Calu3 (cell line): ENCODE measurements at places on chromosomes 5 and 9.

- H3K4me3 ChIP-seq, result no peak overlapping the region
- no peak overlapping the region for H3K27ac ChIP-seq
- H3K27me3 ChIP-seq, result peaks cover 16% of the 10 kb centered on the region
- H3K36me3 ChIP-seq, result no peaks in the 10 kb centered on the region
- H3K4me1 ChIP-seq, result no peaks in the 10 kb centered on the region
These were observed 252.3 kb upstream of the SLC24A2 start for GRCh38 chr9:20040991-20041696.

DNA sequence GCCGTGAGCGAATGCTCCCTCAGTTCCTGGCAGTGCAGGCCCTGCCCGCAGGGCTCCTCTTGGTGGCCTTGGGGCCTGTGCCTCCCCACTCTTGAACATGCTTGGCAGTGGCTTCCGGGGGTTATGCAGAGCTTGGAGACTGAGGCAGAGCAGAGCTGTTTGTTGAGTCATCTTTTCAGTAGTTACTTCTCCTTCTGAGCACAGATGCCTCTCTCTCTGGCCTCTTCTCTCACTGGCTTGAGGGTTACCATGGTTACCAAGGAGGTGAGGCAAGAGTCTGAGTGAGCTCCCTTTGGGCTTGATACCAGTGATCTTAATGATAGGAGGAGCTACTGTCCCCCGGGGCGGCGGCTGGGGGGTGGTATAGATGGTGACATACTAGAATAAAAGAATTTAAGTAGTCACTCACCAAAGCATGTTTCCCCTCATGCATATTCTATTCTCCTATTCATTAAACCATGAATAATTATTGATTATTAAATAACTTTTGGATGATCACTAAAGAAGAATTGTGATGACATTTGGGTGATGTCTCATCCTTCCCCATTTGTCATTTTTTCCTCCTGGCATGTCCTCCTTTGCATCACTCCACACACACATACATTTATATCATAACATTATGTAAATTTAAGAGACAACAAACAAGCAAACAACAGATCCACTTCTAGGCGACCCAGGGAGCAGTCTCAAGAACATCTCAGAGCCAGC is 111.1 kb downstream of the ARHGAP26 start:
- no peak overlapping the region for H3K27ac ChIP-seq
- no peak for DNase-seq

GRCh38 chr5:4013106-4013898 is 417.7 kb downstream of the IRX1 start:
- no peaks in the 10 kb centered on the region for H3K27me3 ChIP-seq
- no peaks in the 10 kb centered on the region for H3K4me1 ChIP-seq
- no peaks in the 10 kb centered on the region for H3K36me3 ChIP-seq
- no peak overlapping the region for H3K27ac ChIP-seq
- DNase-seq, result no peak

DNA sequence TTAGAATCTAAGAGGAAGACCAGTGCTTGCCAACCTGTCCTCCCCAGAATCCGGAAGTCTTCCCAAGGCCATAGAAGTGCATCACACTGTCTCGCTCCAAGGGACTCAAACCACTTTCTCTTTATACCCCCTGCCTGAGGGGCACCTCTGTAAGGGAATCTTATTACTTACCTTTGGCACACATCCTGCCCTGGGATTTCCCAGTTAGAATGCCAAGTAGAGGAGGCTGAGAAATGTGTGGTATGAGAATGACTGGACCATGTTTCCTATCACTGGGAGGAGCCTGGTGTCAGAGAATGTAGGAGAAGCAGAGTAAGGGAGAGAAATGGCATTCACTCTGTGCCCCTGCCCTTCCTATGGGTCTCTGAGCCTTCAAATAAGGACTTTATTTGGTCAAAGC is 85.8 kb downstream of the AOPEP start:
- H3K27me3 ChIP-seq, result no peaks in the 10 kb centered on the region
- H3K4me1 ChIP-seq, result peaks cover 37% of the 10 kb centered on the region
- H3K27ac ChIP-seq, result peak overlapping the region; percentile 85
- H3K36me3 ChIP-seq, result peaks cover 9% of the 10 kb centered on the region

GRCh38 chr9:103789686-103790085 is 304.4 kb upstream of the SMC2 start:
- no peaks in the 10 kb centered on the region for H3K36me3 ChIP-seq
- H3K4me1 ChIP-seq, result no peaks in the 10 kb centered on the region
- no peak overlapping the region for H3K4me3 ChIP-seq
- H3K27ac ChIP-seq, result no peak overlapping the region
- DNase-seq, result no peak
- H3K27me3 ChIP-seq, result no peaks in the 10 kb centered on the region

DNA sequence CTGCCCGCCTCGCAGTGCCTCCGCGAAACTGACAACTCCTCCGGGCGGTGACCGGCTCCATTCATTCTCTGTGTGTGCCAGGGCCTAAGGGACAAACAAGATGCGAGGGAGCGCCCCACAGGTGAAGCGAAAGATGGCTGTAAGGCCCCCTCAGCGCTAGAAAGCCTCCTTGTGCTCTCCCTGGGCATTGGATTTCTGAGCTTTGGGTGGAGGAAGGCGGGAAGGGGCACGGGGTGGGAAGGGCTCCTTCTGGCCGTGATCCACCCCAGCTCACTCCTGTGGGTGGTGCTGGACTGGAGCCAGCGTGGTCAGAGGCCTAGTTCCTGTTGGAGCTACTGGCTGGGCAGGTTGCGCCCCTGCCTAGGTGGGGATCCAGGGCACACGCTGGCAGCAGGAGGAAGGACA is 943 bp downstream of the GALNT12 start:
- DNase-seq, result peak; percentile 81
- peaks cover 49% of the 10 kb centered on the region for H3K4me1 ChIP-seq
- peaks cover 30% of the 10 kb centered on the region for H3K36me3 ChIP-seq
- peak overlapping the region; percentile 84 for H3K4me3 ChIP-seq
- peak overlapping the region; percentile 73 for H3K27ac ChIP-seq

DNA sequence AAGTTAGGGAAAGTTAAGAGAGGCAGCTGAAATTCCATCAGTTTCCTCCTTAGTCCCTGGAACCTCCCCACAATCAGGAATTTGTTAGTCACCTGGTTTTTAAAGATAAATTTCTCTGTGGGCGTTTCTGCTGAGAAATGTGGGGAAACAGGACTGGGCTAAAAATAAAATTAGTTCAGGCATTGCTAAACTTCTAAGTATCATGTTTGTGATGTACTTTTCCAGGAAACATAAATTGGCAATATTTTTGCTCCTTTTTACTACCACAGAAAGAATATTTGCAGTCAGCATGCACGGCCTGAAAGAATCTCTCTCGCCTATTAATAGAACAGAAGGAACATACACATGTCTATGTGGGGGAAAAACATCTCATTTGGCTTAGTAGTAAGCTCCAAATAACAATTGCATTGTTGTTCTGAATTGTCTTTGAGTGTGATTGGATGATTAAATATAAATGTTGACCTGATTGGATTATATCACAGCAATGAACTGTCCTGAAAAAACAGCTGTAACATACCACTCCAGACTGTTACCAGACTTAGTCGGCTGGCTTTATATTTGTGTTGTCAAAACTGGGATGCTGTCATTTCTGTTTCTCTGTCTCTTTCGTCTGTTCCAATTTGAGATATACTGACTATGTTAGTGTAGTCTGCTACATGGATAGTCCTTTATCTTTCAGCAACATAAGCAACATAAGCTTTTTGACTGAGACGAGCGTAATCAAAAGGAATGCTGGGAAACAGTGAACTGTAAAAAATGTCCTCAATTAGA is 12.9 kb downstream of the TJP2 start:
- H3K36me3 ChIP-seq, result peaks cover 40% of the 10 kb centered on the region
- peak overlapping the region; percentile 89 for H3K27ac ChIP-seq
- H3K4me1 ChIP-seq, result peaks cover 52% of the 10 kb centered on the region
- no peaks in the 10 kb centered on the region for H3K27me3 ChIP-seq

DNA sequence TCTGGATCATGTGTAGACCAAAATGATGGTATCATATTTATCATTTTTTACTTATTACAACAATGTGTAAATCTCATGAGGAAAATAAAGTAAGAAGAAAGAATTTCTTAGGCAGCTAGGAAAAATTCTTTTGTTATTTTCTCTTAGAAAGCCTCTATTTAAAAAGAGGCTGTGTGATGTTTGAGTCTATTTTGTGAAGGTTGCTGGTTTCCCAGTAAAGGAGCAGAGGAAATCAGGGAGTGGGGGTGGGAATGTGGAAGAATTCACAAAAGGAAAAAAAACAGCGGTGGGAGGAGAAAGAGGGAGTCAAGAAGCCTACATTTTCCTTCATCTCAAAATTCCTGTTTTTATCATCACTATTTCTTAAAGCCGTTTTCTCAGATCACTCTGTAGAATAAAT is 20.1 kb downstream of the PTCH1 start:
- no peak overlapping the region for H3K4me3 ChIP-seq
- peaks cover 3% of the 10 kb centered on the region for H3K36me3 ChIP-seq
- peaks cover 8% of the 10 kb centered on the region for H3K4me1 ChIP-seq
- no peaks in the 10 kb centered on the region for H3K27me3 ChIP-seq

DNA sequence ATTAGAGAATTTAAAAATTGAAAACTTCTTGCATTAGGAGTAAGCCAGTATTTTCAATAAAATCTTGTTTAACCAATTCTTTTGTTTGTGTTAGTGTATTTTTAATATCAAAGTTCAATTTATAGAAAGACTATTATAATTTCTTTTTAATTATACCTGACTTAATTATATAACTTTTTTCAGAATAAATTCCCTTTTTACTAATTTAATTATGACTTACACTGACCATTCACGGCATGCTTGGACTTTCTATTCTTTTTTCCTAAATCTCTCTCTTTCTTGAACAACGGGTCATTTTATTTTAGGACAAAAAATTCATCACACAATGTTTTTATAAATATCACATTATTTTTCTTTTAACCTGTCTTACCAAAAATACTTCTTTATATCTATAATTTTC is 555.3 kb upstream of the PTGER4 start:
- no peak for DNase-seq
- no peak overlapping the region for H3K27ac ChIP-seq
- no peaks in the 10 kb centered on the region for H3K27me3 ChIP-seq
- H3K4me3 ChIP-seq, result no peak overlapping the region
